ENCODE measurements at places on chromosomes 5 and 9.

DNA sequence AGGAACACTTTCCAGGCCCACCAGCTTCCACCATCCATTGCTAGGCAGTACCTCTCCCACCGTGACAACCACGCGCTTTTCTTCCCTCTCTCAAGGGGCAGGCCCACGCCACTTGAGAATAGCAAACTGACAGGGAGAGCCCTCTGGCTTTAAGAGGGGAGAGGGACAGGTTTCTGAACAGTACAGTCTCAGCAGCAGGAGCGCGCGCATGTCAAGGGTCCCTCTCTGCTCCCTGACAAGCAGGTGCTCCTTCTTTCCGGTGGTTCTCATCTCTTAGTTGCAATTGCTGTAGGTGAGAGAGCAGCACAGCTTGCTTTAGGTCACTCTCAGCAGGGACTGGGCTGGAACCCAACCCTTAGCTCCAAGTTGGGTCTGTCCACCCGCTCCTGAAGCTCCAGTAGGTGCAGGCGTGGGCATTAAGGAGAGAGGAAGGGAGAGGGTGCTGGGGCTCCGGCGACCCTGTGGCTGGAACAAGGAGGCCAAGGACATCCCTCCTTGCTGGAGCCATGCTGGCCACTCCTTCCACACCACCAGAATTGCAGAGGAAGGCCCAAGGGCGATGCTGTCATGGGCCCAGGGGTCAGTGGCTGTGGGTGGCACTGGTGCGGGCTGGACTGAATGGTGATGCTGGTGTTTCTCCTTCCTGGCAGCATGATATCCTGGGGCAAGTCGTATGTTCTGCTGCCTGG lies 9.0 kb upstream of the PHF2 start:
- DNase-seq, result peak; percentile 52

DNA sequence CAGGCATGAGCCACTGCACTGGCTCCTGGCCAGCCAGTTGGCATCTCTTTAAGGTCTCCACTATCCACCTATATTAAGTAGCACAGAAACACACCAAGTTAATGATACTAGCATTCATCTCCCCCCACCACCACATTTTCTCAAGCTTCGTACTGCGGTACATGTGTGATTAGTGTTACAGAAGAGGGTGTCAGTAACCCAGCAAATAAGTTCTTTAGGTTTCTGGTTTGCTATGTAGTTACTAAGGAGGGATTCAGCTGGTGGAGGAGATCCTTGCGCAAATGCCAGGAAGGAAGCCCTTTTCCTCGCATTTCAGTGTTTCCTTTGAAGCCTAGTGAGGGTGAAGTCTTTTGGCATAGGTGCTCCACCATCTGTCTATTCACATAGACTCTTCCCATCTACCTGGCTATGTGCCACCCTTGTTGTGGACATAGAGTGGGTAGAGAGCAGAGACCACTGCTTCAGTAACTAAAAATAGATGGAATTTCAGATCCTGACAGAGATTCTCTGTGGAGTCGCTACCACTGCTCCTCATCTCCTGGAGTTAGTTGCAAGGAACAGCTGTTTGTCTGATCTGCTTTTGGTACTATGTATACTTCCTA lies 16.7 kb downstream of the UBE2D2 start:
- DNase-seq, result no peak

DNA sequence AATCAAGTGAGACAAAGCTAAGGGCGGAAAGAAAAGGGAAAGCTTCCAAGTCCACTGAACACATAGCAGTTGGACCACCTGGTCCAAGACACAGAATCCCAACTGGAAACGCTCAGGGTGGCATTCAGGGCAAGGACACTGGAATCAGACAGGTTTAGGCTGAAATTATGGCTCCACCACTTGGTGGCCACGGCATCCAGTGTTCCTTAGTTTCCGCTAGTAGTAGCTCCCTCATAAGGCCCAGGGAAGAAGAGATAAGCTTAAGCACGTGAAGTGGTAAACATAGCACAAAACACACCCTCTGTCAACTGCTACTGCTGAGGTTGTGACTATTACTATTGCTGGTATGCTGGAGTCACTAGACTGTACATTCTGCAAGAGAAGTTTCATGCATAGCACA lies 209.4 kb downstream of the GLIS3 start:
- DNase-seq, result no peak

- no peak for DNase-seq
Observed at GRCh38 chr9:14063756-14064155, 250.2 kb downstream of the NFIB start.

DNA sequence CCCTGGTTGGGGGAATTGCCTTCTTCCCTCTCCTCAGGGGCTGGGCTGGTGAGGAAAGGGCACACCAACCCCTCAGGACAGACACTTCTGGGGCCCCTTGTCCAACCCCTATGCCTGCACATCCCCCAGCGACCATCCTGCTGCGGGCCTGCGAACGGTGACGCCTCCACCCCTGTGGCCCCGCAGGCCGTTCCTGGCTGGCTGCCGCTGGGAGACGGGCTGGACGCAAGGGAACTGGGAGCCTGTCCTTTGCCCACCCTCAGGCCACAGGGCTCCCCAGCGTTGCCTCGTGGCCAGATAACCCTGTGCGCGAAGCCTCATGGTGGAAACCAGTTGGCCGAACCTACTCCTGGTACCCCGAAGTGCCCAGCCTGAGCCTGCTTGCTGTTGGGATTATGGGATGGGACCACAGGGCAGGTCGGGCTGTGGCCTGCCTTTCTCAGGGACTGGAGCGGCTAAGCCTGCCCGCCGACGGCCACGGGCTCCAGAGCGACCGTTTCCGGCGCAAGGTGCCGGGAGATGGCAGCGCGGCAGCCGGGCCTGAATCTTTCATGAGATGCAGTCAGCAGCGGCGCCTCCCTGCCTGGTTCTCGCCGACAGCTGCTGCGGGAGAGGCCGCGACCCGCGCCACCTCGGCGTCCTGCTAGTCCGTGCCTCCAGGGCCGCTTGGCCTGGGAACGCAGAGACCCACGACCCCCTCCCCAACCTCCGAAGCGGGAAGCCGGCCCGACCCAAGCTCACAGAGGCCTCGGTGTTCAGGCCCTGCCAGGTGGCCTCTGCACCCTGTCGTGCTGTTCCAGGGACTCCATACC lies 6.5 kb upstream of the PITX1 start:
- DNase-seq, result peak; percentile 44

GRCh38 chr9:71928806-71929205 lies 17.4 kb downstream of the C9orf85 start:
- DNase-seq, result no peak

- no peak for DNase-seq
Observed at GRCh38 chr5:177312649-177313181, 1.0 kb upstream of the MXD3 start.

- DNase-seq, result peak; percentile 77
Observed at GRCh38 chr9:75930730-75931321, 40.4 kb downstream of the PCSK5 start.

GRCh38 chr9:129316281-129317030 lies 138.4 kb upstream of the IER5L start:
- no peak for DNase-seq

DNA sequence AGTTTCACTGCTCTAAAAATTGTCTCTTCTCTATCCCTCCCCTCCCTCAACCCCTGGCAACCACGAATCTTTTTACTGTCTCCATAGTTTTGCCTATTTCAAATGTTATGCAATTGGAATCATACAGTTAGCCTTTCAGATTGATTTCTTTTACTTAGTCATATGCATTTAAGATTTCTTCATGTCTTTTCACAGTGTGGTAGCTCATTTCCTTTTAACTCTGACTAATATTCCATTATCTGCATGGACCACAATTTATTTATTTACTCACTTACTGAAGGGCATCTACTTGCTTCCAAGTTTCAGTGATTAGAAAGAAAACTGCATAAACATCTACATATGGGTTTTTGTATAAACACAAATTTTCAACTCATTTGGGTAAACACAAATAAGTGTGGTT lies 372.3 kb downstream of the CDH18 start:
- DNase-seq, result no peak

DNA sequence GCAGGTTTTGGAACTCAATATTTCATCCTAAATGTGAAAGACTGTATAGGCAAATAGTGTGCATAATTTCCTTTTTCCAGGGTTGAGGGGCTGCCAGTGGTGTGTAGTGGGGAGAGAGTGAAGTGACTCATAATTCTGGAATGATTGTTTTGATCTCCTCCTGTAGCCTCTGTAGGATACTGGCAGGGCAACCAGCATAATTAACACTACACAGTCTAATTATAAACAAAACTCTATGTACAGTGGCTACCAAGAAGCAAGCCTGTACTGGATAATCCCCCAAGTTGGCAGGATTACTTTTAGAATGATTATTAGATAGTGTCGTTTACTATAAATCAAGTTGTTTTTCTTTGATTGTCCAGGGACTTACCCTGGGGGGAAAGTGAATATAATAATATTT lies 32.2 kb downstream of the LNPEP start:
- DNase-seq, result no peak

GRCh38 chr5:91206734-91207133 lies 176.4 kb downstream of the ARRDC3 start:
- no peak for DNase-seq

- no peak for DNase-seq
Observed at GRCh38 chr5:53453898-53454718, 26.3 kb upstream of the FST start.

- DNase-seq, result no peak
Observed at GRCh38 chr9:119844431-119844830, 475.2 kb upstream of the BRINP1 start.

All from lower lobe of right lung (tissue), 2 donors.